ENCODE measurements at places on chromosomes 5 and 9.
A peak's percentile ranks its signal among the peaks of the same experiment; 100 is the strongest.

- no peak for DNase-seq
Measured at GRCh38 chr5:16983022-16983639, 47.0 kb upstream of the MYO10 start.

GRCh38 chr5:112709416-112709815 is 28.3 kb upstream of the APC start:
- DNase-seq = no peak

DNA sequence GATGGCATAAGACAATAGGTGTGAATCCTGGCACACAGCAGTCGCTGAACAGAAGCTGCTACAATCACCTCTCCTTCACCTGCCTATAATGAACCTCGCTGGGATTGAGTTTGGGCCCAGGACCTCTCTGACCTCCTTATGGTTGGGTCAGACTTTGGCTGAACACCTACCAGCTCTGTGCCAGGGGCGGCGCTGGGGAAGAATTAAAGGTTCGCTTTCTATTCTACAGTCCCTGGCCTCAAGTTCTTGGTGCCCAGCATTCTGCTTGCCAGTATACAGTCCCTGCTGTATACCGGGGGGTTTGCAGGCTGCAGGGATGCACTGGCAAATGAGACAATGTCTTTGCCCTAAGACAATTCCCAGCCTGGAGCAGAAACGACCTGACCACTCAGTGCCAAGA is 895 bp upstream of the STRBP start:
- DNase-seq = peak; percentile 6

- no peak for DNase-seq
Measured at GRCh38 chr5:143141652-143142051, 261.8 kb downstream of the NR3C1 start.

GRCh38 chr5:110873773-110874437 is 135.1 kb downstream of the SLC25A46 start:
- DNase-seq = no peak

DNA sequence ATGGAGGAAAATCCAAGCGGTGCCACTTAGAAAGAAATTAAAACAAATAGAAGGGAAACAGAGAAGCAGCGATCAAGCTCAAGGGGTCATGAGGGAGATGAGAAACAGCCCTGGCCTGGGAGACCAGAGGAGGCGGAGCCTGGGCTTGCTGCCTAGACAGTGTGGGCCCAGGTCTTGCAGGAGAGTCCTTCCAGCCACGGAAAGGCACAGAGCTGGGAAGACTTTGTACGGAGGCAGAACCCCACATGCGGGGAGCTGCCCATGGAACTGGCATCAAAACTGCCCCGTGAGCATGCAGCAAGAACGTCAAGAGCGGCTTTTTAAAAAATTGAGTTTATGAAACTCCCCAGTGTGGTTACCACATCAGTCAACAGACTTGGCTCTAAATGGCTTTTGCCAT is 119.4 kb downstream of the IRX1 start:
- DNase-seq = no peak

DNA sequence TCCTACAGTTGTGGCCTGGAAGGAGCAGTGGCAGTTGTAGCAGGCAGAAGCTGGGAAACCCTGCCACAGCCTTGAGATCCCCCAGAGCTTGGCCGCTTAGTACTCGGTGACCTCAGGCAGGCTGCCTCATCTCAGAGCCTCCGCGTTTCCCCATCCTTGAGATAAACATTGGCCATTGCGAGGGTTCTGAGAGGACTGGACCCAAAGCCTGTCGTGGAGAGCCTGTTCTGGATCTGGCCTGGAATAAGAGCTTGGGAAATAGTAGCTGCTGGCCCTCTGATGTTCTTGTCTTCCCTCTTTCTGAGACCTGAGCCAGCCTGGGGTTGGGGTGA is 1.3 kb downstream of the MIGA2 start:
- no peak for DNase-seq

DNA sequence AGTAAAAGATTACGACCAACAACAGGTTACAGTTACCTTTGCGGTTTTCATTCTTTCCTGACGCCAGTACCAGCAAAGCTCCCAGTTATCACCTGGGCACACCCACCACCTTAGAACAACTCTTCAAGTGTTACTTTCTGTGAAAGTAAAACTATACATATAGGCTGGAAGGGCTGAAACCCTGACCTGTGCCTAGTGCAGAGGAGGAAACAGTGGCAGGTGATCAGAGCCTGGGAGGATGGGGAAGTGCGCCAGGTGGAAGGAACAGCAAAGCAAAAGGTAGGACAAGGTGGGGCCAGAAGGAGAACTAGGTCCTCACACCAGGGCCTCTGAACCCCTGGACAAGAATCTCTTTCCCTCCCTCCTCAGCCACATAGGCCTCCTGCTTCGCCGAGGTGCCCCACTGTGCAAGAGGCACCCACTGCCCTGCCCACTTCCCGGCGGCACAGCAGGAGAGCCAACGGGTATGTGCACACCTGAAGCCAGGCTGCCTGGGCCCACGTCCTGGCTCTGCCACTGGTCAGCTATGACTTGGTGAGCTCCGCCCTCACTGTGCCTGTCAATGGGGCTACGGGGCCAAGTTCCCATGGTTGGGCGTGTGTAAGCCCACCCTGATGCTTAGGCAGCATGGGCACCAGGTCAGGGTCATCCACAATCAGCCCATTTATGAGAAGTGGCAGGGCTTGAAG is 26.9 kb downstream of the BICD2 start:
- no peak for DNase-seq

- no peak for DNase-seq
Measured at GRCh38 chr5:41416336-41416735, 94.1 kb downstream of the PLCXD3 start.

GRCh38 chr9:79776581-79776980 is 204.8 kb downstream of the TLE4 start:
- no peak for DNase-seq

DNA sequence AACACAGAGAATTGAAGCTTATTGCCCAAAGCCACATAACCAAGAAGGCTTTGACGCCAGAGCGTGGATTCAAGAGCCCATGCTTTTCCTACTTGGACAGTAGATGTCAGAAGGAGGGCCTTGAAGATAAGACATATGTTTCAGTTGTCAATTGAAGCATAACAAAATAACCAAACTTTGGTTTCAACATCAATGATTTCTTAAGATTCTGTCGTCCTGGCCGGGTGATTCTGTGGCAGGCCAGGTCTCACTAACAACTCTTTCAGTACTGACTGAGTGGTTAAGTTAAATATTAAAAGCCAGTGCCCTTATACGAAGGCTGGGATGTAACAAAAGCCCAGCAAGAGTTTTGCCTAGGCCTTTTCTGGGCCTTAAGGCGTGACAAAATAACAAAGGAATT is 94.0 kb downstream of the RCL1 start:
- DNase-seq = no peak

- DNase-seq = no peak
Measured at GRCh38 chr9:111320631-111321030, 9.4 kb downstream of the OR2K2 start.

- no peak for DNase-seq
Measured at GRCh38 chr9:69811351-69811868, 9.2 kb upstream of the CFAP95 start.

DNA sequence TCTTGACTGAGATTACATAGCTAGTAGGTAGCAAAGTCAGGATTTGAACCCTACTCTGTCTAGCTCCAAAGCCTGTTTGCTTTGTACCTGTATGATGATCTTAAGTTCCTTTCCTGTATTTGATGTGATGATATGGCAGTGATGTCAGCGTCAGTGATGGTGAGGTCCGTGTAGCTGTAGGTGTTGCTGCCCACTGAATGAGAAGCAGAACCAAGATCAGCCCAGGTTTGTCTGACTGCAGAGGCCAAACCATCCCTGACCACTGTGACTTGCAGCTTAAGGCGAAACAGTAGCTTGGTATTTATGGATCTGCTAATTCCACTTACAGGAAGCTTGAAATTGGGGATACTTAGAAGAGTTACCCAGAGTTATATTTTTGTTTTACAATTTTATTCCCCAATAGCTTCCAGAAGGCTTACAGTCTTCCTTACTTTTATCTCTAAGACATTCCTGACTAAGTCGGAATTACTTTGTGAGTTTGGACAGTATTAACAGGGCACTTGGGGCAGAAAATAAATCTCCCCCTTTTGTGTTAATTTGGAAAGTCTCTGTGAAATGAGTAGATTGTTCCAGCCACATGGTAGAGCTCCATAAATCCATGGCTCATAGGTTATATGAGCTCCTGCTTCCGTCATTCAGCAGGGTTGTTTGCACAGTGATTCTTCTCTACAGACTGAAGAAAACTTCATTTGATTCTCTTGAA is 273.4 kb downstream of the NR3C1 start:
- DNase-seq = no peak

- DNase-seq = no peak
Measured at GRCh38 chr9:97557606-97558095, 56.2 kb downstream of the TMOD1 start.

GRCh38 chr5:79416499-79416898 is 97.4 kb downstream of the HOMER1 start:
- no peak for DNase-seq

- DNase-seq = no peak
Measured at GRCh38 chr5:133256276-133256675, 204.5 kb downstream of the HSPA4 start.

DNA sequence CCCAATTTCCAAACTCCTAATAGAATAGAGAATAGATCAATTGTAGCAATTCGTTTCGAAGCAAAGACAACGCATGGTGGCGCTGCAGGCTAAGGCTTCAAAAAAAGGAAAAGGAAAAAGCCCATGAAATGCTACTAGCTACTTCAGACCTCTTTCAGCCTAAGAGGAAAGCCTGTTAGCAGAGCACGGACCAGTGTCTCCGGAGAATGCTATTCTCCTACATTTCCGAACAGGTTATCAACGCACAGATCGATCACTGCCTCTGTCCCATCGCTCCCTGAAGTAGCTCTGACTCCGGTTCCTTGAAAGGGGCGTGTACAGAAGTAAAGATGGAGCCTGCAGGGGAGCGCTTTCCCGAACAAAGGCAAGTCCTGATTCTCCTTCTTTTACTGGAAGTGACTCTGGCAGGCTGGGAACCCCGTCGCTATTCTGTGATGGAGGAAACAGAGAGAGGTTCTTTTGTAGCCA is at the start of gene PCDHB15:
TSS of gene PCDHB15 (plus strand) at position 146 of the 468 bp plus-strand sequence. CDS start at position 330, 184 bp downstream.
- DNase-seq = peak; percentile 14

DNA sequence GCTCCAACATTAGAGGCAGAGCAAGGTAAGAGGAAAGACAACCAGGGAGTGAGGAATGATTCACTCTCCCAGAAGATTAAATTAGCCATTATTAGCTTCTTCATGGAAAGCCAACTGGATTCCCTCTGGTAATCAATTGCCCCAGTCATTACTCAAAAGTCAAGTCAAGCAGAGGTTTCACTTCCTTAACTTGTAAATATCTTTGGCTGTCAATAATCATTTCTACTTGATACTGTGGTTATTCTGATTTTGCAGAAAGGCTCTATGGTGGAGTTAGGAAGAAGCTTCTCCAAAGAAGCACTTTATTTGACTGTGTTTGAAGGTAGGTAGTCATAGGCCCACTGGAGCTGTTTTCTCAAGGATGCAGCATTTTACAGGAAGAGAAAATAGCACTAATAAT is 78.0 kb downstream of the JAKMIP2 start:
- no peak for DNase-seq

Measured in CD4-positive, alpha-beta T cell treated with Interleukin-6 for 4 hours (primary cell).